ENCODE measurements at places on chromosomes 12 and 14. TPM values are rescaled to one million over a fixed set of nuclear protein-coding genes. Genes with fewer than 3 reads are reported as not detected.
A peak's percentile ranks its signal among the peaks of the same experiment; 100 is the strongest.

DNA sequence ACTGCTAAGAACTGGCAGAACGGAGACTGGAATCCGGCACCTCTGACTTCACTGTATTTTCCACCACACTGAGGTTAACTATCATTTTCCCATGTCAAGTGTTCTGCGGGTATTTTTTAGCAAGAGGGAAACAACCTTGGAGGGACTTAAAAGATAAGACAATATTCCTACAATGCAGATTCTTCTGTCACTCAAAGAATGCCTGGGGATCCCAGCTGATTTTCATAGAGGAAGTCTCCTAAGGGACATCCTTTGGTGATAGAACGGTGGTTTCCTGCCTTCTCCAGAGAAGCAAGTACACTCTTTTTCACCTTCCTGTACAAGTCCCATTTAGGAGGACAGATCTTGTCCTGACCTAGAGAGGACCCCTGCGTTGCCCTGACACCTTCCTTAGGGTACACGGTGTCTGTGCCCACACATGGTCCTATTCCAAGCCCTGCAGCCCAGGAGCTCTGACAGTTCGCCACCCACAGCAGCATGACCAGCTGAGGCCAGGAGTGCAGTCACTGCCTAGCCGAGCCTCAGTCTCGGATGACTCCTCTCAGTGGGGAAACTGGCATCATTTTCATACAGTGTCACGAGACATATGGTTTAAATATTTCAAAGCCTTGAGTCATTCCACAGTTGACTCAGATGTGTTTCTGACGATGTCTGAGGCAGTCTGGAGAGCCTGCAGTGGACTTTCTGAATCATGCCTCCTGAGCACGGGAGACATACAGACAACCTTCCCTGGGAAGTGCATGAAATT, 181.3 kb upstream of the FKBP4 start:
- no peak for DNase-seq
- peaks cover 3% of the 10 kb centered on the region for H3K27me3 ChIP-seq
- no peaks in the 10 kb centered on the region for H3K36me3 ChIP-seq
- H3K4me3 ChIP-seq: no peak overlapping the region

- no peak within 1 kb of the TSS for H3K4me3 ChIP-seq
- no peak within 1 kb of the TSS for H3K27ac ChIP-seq
- no peak for DNase-seq
- peaks cover 3% of the 10 kb centered on the region for H3K27me3 ChIP-seq
- no peaks in the 10 kb centered on the region for H3K36me3 ChIP-seq
Observed at GRCh38 chr12:95551305-95551704, at the start of gene USP44. TSS of gene USP44 (minus strand) at chr12:95551476. CDS start at chr12:95534256, 17,220 bp downstream.

Gene KRT6C
- total RNA-seq: 14.8 TPM

DNA sequence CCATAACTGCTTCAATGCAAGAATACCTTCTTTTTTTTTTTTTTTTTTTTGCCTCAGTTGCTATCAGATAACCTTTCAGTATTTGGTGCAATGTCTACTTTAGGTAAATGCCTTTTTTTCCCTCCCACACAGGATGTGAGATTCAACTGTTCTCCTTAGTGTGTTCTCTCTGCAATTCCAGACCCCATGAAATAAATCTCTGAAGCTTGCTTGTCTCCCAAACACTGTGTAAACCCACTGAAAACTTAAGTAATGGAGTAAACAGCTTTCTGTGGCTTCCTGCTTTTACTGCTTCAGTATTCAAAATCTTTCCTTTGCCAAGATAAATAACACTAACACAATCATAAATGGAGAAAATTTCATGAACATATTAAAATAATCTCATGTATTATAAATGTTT, 55.8 kb upstream of the CLEC14A start:
- H3K4me3 ChIP-seq: no peak overlapping the region
- H3K27ac ChIP-seq: no peak overlapping the region
- no peaks in the 10 kb centered on the region for H3K4me1 ChIP-seq
- no peaks in the 10 kb centered on the region for H3K36me3 ChIP-seq
- DNase-seq: no peak
- no peaks in the 10 kb centered on the region for H3K27me3 ChIP-seq

- no peak for DNase-seq
- H3K27ac ChIP-seq: no peak overlapping the region
- no peaks in the 10 kb centered on the region for H3K27me3 ChIP-seq
Observed at GRCh38 chr12:44154128-44154527, 318.2 kb downstream of the TMEM117 start.

- H3K4me1 ChIP-seq: no peaks in the 10 kb centered on the region
- no peak for DNase-seq
- H3K27ac ChIP-seq: no peak overlapping the region
- no peaks in the 10 kb centered on the region for H3K36me3 ChIP-seq
Observed at GRCh38 chr12:70883855-70884254, 36.7 kb downstream of the PTPRR start.

GRCh38 chr12:47141459-47141858, 61.7 kb upstream of the AMIGO2 start:
- H3K27ac ChIP-seq: no peak overlapping the region
- H3K4me1 ChIP-seq: no peaks in the 10 kb centered on the region
- no peak overlapping the region for H3K4me3 ChIP-seq
- H3K27me3 ChIP-seq: no peaks in the 10 kb centered on the region

DNA sequence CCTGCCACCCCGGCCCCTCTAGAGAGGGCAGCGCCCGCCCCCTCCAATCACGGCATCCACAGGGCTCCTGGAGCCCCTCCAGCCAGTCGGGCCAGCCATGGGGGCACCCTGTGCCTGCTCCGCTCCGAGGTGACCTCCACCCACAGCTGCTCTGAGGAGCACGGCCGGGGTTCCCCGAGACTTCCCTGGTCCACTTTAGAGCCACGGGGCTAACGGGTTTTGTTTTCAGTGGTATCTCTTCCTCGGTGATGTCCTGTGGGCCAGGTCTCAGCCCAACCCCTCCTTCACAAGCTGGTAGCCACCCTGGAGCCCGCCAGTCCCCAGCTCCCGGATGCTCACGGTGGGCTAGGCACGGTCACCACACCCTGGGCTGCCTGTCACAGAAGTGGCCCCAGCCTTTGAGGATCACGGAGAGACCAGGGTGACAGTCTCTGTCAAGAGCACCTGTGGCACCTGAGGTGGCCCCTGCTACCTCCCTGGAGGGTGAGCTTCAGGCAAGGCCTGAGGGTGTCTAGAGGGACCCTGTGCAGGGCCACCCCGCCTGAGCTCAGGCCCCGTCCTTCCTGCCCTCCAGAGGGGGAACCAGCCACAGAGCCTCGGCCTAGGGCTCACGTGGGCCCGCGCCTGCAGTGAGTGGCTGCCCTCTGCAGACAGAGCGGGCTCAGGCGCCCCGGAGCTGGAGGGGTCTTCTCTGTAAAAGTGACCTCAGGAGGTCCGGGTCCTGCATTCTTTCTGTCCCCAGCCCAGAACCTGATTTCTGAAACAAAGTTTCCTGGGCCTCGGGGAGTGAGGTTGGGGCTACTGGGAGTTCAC, 146.0 kb upstream of the C14orf180 start:
- H3K27ac ChIP-seq: no peak overlapping the region
- H3K27me3 ChIP-seq: peaks cover 20% of the 10 kb centered on the region
- H3K36me3 ChIP-seq: no peaks in the 10 kb centered on the region
- peak; percentile 47 for DNase-seq
- peaks cover 15% of the 10 kb centered on the region for H3K4me1 ChIP-seq
- no peak overlapping the region for H3K4me3 ChIP-seq

Gene LTB4R2
- total RNA-seq: 131 TPM

GRCh38 chr14:99874306-99874705, 81.1 kb downstream of the EML1 start:
- H3K36me3 ChIP-seq: no peaks in the 10 kb centered on the region
- DNase-seq: no peak
- H3K27me3 ChIP-seq: no peaks in the 10 kb centered on the region
- H3K27ac ChIP-seq: no peak overlapping the region

Gene C12orf56
- 1.2 TPM for total RNA-seq

Gene AQP2
- 0.15 TPM for total RNA-seq

- peaks cover 6% of the 10 kb centered on the region for H3K4me1 ChIP-seq
- no peak overlapping the region for H3K4me3 ChIP-seq
- H3K27ac ChIP-seq: no peak overlapping the region
- DNase-seq: no peak
- no peaks in the 10 kb centered on the region for H3K27me3 ChIP-seq
Observed at GRCh38 chr12:65501093-65501621, 222.7 kb downstream of the MSRB3 start.

DNA sequence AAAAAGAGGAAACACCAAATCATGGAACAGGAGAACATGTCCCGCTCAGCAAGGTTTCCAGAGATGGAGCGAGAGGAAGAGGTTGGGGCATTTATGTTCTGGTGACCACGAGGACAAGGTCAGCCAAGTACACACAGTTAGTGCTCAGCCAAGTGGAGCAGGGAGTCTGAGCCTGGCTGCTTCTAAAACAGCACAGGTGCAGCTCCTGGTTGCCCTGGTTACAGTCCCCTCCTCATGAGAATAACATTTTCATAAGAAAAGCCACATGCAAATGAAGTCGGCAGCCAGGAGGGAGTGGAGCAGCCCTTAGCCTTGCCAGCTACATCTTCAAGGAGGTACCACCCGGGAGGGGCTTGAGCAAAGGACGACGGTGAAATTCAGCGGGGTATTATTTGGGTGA, 81.8 kb downstream of the NOS1 start:
- DNase-seq: no peak
- H3K27me3 ChIP-seq: peaks cover 17% of the 10 kb centered on the region
- no peaks in the 10 kb centered on the region for H3K4me1 ChIP-seq
- no peak overlapping the region for H3K4me3 ChIP-seq
- no peaks in the 10 kb centered on the region for H3K36me3 ChIP-seq

Gene NOS1
- total RNA-seq: 10.7 TPM

DNA sequence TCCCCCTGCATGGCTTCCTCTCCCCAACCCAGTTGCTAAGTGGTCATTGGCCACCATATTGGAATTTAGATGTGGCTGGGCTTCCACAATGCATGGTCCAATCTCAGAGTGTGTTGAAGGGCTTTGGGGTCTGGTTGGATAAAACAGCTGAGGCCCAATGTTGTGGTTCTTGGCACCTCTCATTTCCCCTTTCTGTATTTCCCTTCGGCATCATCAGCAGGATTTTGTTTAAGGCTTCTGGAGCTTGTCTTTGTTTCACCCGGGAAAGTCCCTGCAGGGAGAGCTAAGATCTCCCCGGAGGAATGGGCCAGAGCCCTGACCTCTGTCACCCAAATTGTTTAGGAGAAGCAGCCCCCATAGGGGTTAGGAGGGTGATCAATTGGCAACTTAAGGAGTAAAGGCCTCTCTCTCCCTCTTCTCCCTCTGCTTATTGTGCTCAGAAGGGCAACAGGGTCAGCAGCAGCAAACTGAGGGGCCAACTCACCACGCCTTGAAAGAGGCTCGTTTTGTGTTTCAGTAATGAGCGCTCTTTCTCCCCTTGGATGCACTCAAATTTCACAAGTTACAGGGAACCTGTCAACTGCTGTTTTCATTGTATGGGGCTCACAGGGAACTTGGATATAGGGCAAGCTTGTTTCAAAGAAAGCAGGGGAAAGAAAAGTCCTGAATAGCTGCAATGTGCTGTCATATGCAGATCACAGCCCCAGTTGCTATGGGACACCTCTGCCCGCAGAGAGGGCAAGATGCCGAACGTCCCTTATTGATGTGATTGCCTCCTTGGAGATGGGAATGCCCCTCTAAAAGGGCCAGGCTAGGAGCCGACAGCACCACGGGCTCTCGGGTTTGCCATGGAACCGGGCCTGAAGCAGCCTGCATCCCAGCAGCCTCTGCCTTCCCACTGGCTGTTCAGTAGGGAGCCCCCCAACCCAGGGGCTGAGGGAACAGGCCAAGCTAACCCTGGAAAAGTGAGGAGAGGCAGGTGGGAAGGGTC, 223.7 kb downstream of the ZFP36L1 start:
- no peak for DNase-seq
- no peaks in the 10 kb centered on the region for H3K27me3 ChIP-seq
- H3K4me3 ChIP-seq: no peak overlapping the region
- H3K27ac ChIP-seq: peak overlapping the region; percentile 21
- peaks cover 36% of the 10 kb centered on the region for H3K4me1 ChIP-seq

Gene PPM1H
- total RNA-seq: 2.3 TPM

GRCh38 chr14:79473651-79474050, 737.7 kb downstream of the DIO2 start:
- H3K36me3 ChIP-seq: no peaks in the 10 kb centered on the region
- no peak overlapping the region for H3K4me3 ChIP-seq
- DNase-seq: no peak
- H3K4me1 ChIP-seq: no peaks in the 10 kb centered on the region

GRCh38 chr12:27521066-27521465, 2.9 kb upstream of the PPFIBP1 start:
- no peak overlapping the region for H3K4me3 ChIP-seq

DNA sequence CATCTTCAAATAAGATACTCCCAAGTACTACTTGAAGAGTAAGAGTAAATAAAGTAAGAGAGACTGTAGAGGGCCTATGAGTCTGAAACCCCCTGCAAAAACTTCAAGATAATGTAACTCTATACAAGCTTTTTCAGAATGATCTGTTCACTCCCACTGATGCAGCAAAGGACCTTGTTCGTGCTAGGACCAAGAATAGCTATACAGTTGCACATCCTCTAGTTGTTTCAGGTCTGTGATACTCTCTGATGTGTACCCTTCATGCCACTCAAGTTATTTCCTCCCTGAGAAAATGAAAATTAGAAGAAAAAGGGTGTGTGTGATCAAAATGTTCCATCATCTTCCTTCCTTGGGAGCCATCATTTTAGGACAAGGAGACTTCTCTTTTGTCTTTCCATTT, 204.4 kb downstream of the ALX1 start:
- H3K4me3 ChIP-seq: no peak overlapping the region
- no peak overlapping the region for H3K27ac ChIP-seq
- H3K4me1 ChIP-seq: peaks cover 7% of the 10 kb centered on the region
- DNase-seq: no peak
- no peaks in the 10 kb centered on the region for H3K36me3 ChIP-seq

- peak overlapping the region; percentile 97 for H3K4me3 ChIP-seq
- H3K36me3 ChIP-seq: peaks cover 15% of the 10 kb centered on the region
- DNase-seq: no peak
- H3K27ac ChIP-seq: no peak overlapping the region
Observed at GRCh38 chr12:49058366-49059044, 2.1 kb downstream of the KMT2D start.

DNA sequence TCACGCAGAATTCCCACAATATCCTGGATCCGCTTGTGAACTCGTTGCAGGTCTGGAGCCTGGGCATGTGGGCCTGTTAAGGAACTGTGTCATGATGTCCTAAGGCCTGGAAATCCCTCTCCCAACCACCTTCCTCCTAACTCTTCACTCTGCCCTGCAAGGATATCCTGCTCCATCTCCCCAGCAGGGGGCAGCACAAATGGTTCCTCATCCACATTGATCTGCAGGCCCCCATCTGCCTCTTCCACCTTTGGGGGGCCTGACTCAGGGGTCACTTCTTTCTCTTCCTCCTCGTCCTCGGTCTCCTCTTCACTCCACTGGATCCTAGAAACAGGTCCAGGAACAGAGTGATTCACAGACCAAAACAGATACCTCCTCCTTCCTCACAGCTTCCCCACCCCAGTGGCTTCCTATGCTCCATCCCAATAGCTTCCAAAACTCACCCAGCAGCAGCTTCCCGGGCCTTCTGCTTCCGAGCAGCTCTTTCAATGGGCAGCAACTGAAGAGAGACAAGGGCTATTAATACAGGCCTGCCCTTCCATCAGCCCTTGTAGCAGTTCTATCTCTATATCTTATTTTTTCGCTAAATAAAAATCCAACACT, 4.5 kb downstream of the NOP2 start:
- H3K4me1 ChIP-seq: peaks cover 14% of the 10 kb centered on the region
- no peak overlapping the region for H3K27ac ChIP-seq
- no peak overlapping the region for H3K4me3 ChIP-seq
- H3K36me3 ChIP-seq: peaks cover 69% of the 10 kb centered on the region
- H3K27me3 ChIP-seq: no peaks in the 10 kb centered on the region

Gene RGS6
- 4.4 TPM for total RNA-seq

Gene TRIM9
- 1.5 TPM for total RNA-seq

Gene TAS2R14
- total RNA-seq: 3.5 TPM

Gene OR6C2
- 1.3 TPM for total RNA-seq

Gene IFNG-AS1
- total RNA-seq: not detected

GRCh38 chr12:108597559-108598471, at the start of gene TMEM119:
TSS of gene TMEM119 (minus strand) at chr12:108598084. CDS start at chr12:108592383, 5,701 bp downstream.
- H3K27me3 ChIP-seq: no peaks in the 10 kb centered on the region
- DNase-seq: peak; percentile 76
- H3K27ac ChIP-seq: peak within 1 kb of the TSS; percentile 11
- H3K4me3 ChIP-seq: peak within 1 kb of the TSS; percentile 41
- no peaks in the 10 kb centered on the region for H3K36me3 ChIP-seq

All from suprapubic skin (tissue), 4 donors.